Peyer's patch (tissue), 4 donors: ENCODE measurements at places on chromosomes 4 and X. TPM values are rescaled to one million over a fixed set of nuclear protein-coding genes. Genes with fewer than 3 reads are reported as not detected.

DNA sequence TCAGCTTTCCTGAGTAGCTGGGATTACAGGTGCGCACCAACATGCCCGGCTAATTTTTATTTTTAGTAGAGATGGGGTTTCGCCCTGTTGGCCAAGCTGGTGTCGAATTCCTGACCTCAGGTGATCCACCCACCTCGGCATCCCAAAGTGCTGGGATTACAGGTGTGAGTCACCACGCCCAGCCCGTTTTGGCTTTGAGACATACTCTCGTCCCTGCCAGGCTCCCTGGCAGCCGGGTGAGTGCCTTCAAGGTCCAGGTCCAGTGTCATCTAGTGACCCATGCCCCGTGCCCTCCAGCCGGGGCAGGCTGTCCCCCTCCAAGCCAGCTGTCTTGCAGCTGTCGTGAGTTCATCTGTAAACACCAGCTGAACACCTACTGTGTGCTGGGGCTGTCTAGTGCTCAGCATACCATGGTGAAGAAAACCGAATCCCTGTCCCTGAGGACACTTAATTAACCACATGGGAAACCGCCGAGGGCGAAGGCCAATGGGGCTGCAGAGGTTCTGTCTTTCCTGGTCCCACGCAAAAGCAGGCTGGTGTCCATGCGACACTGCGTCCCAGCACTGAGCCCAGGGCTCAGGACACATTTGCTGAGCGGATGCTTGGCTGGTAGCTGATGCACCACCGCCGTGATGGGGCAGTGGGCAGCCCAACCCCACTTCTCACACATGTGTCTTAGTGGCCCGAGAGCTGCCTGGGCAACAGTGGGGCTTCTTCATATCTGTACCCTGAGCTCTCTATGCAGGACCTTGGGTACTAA is 21.9 kb downstream of the NSG1 start:
- no peak for DNase-seq

GRCh38 chr4:160956875-160957274 is 1206.9 kb downstream of the FSTL5 start:
- no peak for DNase-seq

DNA sequence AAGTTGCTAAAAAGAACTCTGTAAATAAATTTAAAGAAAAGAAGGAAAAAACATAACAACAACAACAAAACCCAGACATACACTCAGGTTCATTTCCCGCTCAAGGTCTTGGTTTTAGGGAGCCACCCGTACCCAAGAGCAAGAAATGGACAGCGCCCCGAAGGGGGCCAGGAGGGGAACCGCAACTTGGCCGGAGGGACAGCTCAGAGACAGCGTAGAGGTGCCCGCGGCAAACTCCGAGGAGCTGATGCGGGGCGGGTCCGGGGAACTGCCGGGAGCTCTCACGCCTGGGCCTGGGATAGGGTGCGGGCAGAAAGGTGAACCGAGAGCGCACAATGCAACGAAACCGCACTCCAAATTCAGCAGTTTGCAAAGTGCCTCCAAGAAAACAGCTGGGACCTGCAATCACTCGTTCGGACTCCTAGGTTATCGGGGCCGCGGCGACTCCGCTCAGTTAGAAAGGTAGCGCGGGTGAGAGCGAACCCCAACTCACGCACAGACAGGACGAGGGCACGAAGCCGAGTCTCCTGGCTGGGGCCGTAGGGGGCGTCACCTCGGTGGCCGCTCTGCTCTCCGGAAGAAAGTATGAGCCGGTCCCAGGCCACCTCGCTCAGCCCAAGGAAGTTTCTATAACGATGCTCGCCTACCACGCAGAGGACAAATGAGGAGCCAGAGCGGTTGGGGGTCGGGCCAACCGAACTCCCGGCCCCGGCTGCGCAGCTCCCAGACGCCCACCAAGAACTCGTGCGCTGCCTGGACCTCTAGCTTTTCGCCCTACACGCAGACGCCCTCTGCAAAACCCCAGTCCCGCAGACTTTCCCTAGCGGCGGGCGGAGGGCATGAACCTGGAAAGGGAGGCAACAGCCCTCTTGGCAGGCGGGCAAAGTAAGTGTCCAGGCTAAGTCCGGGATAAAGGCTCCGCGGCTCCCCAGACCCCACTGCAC is 1.4 kb downstream of the NDNF start:
- DNase-seq: no peak

GRCh38 chr4:156536661-156537060 is 434.9 kb downstream of the PDGFC start:
- DNase-seq: no peak

DNA sequence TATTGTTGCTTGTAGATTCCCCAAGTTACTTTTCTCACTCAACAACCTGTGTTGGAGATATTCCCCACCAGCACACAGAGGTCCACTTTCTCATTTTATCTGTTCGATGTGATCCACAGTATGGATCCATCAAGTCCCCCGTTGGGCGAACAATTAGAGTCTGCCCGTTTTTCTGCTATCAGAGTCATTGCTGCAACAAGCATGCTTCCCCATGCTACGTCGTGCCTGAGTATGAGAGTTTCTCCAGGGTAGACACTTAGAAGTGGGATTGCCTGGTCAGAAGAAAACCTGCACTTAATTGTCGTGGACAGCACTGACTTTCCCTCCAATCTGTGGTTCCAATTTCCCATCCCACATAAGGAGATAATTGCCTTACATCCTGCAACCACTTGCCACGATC is 62.7 kb upstream of the SHOX start:
- no peak for DNase-seq

DNA sequence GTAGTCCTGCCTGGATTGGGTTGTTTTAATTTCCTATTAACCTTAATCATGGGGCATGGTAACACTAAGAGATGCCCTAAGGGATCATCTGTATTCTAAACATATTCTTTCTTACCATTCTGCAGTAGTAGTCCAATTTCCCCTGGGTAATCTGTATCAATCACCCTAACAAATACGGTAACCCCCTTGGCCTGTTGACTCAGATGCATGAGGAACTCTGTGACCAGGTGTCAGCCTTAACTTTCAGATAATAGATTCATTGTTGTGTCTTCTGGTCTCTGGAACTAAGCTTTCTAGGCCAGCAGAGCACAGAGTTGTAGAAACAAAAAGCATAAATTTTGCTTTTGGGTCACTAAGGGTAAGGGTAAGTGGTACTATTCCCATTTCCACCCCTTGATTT is 13.1 kb upstream of the BANK1 start:
- DNase-seq: no peak

- DNase-seq: no peak
Measured at GRCh38 chr4:55075823-55076716, 49.3 kb downstream of the KDR start.

DNA sequence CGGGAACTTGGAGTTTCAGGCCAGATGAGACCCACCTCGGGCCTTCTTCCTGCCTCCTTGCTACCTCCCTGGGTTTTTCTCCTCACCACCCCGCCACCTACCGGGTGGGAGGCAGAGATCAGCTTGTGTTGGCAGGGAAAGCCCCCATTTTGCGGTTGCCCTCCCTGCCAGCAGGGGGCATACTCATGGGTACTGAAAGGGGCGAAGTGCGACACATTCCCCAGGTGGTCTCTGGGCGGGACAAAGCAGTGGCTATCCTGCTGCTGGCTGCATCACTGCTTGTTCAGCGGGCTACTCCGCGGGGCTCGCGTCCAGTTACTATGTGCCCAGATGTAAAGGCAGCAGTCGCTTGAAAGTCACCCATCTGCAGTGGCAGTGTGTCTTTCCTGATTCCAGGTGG is 330.3 kb downstream of the PDHA2 start:
- DNase-seq: no peak

GRCh38 chr4:11931266-11931820 is 502.6 kb upstream of the HS3ST1 start:
- DNase-seq: no peak

The MAGEE1 gene
- total RNA-seq: not detected

The MUC7 gene
- total RNA-seq: not detected
